ENCODE measurements at places on chromosomes 3 and 15.
A peak's percentile ranks its signal among the peaks of the same experiment; 100 is the strongest.

- DNase-seq, result peak; percentile 14
Observed at GRCh38 chr3:2303566-2303965, 204.9 kb downstream of the CNTN4 start.

- DNase-seq, result peak; percentile 1
Observed at GRCh38 chr3:173826901-173827609, 429.5 kb downstream of the NLGN1 start.

- no peak for DNase-seq
Observed at GRCh38 chr3:377158-377561, 180.6 kb downstream of the CHL1 start.

DNA sequence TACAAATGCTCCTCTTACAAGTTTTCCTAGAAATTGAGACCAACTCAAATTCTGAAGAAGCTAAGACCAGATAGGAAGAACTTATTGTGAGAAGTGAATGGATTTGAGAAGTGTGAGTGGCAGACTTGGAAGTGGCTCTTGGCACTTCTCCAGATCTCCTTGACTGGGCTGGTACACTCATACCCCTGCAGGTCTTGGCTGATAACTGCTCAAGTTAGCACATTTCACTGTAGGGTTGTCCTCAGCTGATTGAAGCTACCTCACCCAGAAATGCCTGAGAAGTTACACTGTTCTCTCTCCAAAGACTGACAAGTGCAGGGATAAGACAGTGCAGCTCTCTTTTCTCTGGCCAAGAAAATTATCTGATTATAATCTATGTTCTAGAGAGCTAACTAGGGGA is 16.5 kb upstream of the CLDN1 start:
- DNase-seq, result no peak

DNA sequence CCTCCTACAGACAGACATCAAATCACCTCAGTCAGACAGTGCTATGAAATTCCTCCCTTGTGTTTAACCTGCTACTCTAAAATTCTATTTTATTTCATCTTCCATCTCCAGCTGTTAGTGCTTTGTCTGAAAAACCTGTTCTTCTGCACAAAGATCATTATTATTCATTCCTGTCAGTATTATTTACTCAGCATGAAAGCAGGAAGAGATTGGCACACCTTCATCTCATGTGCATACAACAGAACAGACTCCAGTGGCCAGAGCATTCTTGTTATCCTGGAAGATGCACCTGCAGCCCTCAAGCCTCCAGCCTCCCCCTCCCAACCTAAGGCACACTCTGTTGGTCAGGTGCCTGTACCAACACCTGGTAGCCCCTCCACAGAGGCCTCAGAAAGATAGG is 1.8 kb upstream of the ROPN1B start:
- no peak for DNase-seq

- DNase-seq, result peak; percentile 70
Observed at GRCh38 chr15:80780416-80781221, 1.4 kb downstream of the CEMIP start.

GRCh38 chr3:146465693-146466465 is 3.5 kb downstream of the PLSCR2 start:
- DNase-seq, result no peak

GRCh38 chr3:194251461-194251860 is 99.7 kb downstream of the CPN2 start:
- no peak for DNase-seq

Data from right lung (tissue), 10 donors.